Activated CD8-positive, alpha-beta memory T cell treated with anti-CD3 and anti-CD28 coated beads, Interleukin-2, amount 50 U/mL, for 48 hours (primary cell): ENCODE measurements at places on chromosomes 4 and X.

DNA sequence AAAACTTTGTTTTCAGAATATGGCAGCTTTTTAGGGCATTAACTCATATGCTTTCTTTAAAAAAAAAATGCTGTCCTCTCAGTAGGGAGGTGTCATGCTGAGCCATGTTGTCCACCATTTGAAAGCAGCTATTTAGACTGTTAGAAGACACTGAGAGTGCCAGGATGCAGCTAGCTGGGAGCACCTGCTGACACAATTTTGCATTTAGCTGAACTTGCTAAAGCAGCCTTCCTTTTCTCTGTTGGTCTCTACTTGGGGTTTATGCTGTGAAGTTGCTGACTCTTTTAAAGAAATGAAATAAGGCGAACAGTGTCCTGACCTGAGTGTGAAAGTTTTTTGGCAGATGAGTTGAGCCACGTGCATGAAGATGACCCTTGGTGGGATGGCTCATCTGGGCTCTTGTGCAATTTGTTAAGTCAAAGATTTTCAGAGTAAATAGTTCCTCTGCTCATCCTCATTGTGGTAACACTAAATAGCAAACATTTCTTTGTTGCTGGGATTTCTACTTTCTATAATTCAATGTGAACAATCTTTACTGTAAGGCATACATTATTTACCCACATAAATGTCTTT lies 64.5 kb downstream of the CDS1 start:
- no peak for DNase-seq

- DNase-seq = no peak
These were observed 124.1 kb upstream of the LIMCH1 start for GRCh38 chr4:41413670-41414411.

DNA sequence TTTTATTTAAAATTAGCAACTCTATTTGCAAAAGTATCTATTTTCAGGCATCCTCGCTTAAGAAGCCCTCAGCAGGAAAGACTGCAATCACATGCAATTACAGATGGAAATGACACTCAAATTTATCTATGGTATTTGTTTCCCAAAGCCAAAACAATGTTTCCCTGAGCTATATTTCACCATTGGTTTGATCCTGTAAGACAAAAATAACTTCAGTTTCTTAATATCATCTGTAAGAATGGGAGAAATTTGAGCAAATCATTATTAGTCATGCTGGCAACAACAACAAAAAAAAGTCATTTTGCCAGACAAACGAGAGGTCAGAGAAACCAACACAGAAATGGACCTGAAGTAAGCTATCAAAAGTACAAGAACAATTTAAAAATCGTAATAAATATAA lies 204.1 kb downstream of the NR3C2 start:
- no peak for DNase-seq

GRCh38 chrX:115018944-115019343 lies 1.5 kb upstream of the IL13RA2 start:
- no peak for DNase-seq

- DNase-seq = no peak
These were observed 210.2 kb downstream of the ANTXR2 start for GRCh38 chr4:79862821-79863220.

GRCh38 chr4:175378372-175378771 lies 433.7 kb downstream of the GPM6A start:
- no peak for DNase-seq

GRCh38 chr4:17476853-17477252 lies 35.0 kb downstream of the QDPR start:
- no peak for DNase-seq

DNA sequence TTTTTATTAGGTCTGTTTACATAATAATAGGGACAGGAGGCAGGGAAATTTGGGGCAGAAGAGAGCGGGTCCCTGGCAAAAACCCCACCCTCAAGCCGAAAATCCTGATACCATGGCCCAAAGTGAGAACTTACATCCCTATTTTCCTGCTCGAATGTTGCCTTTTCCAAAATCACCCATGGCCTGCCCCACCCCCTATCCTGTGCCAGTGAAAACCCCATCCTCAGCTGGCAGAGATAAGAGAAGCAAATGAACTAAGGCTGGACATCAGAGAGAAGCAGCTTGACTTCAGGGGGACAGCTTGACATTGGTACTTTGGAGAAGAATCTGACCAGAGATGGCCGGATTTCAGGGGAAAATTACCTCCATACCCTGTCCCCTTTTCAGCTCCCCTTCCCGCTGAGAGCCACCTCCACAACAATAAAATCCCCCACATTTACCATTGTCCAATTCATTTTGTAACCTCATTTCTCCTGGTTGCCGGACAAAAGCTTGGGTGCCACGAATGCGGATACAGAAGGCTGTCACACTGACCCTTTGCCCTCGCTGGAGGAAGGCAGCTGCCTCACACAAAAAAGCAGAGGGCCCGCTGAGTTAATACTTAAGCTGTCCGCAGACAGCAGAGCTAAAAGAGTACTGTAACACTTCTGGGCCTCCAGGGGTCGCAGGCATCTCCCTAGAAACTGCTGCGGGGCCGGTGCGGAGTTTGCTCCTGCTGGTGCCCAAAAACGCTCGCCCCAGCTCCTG lies 196.2 kb downstream of the SNCA start:
- DNase-seq = no peak

DNA sequence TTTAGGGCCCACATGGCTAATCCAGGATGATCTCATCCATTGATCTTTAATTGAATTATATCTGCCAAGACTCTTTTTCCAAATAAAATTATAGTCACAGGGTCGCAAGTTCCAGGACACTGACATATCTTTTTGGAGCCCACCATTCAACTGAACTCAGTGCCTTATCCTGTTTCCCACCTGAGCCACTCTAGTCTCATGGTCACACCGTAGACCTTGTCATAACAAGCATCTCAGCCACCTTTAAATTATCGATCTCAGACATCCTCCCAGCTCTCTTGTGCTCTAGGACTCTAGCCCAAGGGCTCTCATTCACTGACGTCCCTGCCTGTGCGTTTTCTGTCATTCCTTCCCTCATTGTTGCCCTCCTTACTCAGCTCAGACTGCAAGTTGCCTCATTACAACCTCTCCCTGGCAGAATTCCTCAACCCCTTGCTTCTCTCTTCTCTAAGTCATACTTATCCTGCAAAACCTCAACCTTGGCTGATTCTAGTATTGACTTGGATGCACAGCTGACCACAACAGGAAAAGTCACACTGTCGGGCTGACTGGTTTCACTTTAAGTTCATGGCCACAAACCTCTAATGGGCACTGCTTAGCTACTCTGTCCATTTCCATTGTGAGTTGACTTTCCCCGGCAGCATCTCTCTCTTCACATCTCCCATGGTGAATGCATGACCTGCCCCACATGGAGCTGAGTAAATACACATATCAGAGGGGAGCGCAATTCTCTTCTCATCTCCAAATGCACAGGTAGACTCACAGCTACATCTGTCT lies 91.0 kb upstream of the TRIM2 start:
- DNase-seq = peak; percentile 60

GRCh38 chrX:71556036-71556435 lies 22.2 kb upstream of the GCNA start:
- no peak for DNase-seq

- DNase-seq = no peak
These were observed 104.5 kb downstream of the AMELX start for GRCh38 chrX:11397680-11398079.

DNA sequence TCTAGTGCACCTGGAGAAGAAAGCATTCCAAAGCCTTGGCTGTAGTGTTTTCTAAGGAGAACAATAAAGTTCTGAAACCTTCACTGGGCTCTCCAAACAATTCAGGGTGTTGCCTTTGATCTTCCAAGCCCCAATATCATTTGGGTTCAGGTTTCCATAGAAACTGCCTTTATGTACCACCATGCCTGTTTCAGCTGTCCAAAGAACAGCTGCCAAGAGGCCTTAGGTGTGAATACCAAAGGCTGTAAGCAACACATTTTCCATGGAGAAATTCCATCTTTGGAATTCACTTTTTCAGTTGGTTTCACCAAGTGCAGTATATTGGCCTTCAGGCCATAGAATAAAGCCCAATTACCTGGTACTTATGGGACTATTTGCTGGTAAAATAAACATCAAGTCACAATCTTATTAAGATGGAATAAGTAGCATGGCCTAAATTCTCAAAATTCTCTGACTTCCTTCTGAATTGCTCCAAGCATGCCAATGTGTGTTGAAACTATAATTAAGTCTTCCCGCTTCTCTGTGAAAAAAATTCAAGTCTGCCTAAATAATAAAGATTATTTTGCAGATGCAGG lies 61.9 kb downstream of the COX18 start:
- DNase-seq = no peak

GRCh38 chr4:88257726-88258125 lies 26.6 kb downstream of the PPM1K start:
- no peak for DNase-seq

- DNase-seq = no peak
These were observed 106.3 kb downstream of the ZAR1 start for GRCh38 chr4:48596336-48596735.

GRCh38 chr4:147334478-147334877 lies 146.4 kb upstream of the EDNRA start:
- no peak for DNase-seq

- DNase-seq = no peak
These were observed 139.8 kb downstream of the PALLD start for GRCh38 chr4:168636506-168637196.

DNA sequence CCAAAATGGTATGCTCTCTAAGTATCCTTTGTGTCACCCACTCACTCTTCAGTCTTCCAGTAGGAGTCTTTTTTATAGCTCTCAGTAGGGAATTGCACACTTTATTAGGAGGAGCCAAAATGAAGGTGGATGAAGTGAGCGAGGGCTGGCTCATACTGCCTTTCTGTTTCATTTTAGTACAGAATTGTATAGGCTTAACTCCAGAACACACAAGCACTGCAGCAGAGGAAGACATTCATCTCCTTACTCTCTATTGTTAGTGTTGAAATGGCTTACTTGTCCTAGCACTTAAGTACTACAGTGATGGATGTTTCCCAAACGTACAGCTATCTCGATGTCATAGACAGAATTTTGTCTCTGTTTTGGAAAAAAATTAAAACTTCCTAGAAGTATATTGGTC lies 327.3 kb upstream of the ATOH1 start:
- no peak for DNase-seq

- DNase-seq = no peak
These were observed 130.9 kb downstream of the TTC29 start for GRCh38 chr4:146814750-146815149.

GRCh38 chr4:85548841-85549240 lies 73.9 kb downstream of the ARHGAP24 start:
- no peak for DNase-seq

DNA sequence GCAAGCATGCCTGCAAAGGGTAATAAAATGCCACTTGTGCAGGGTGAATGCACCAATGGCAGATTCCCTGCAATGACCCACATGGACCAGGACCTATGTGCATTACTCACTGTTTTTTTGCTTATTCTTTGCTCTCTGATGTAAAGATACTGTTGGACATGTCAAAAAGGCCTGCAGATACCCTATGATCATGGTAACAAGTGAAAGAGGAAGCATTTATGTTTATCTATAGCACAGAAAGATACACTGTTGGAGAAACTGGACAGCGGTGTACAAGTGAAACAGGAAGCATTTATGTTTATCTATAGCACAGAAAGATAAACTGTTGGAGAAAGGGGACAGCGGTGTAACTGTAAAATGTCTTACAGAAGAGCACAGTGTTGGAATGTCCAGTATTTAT lies 127.5 kb downstream of the PAPSS1 start:
- DNase-seq = no peak

GRCh38 chr4:154364066-154364845 lies 127.3 kb downstream of the DCHS2 start:
- no peak for DNase-seq

GRCh38 chrX:85024044-85024443 lies 20.4 kb downstream of the APOOL start:
- no peak for DNase-seq

- DNase-seq = no peak
These were observed 258.6 kb downstream of the MID1IP1 start for GRCh38 chrX:39059866-39060265.

DNA sequence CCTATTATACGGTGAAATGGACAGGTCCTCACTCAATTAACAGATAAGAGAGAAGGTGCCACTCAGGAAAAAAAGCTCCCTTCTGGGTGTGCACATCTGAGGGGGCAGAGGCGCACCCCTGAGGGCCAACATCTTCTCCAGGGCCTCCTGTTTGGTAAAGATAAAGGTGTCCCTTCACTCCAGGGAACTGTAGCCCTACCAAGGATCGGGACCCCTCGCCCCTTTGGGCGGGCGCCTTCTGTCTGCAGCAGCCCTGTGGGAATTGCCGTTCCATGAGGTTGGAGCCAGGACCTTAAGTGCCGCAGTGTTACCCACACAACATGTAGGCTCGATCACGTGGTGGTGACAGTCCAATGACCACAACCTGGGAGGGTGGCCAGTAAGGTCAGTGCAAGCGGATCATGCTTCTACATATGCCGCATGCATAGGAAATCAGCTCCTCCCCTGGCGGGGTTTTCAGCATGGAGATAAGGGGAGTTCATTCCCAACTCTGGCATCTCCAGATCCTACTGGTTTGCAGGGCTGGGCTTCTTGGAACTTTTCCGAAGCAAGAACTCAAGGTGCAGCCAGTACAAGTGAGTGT lies 253.3 kb downstream of the EVC2 start:
- no peak for DNase-seq

GRCh38 chr4:26916195-26916594 lies 55.6 kb downstream of the STIM2 start:
- DNase-seq = no peak

GRCh38 chr4:176735300-176735699 lies 57.4 kb downstream of the VEGFC start:
- no peak for DNase-seq

DNA sequence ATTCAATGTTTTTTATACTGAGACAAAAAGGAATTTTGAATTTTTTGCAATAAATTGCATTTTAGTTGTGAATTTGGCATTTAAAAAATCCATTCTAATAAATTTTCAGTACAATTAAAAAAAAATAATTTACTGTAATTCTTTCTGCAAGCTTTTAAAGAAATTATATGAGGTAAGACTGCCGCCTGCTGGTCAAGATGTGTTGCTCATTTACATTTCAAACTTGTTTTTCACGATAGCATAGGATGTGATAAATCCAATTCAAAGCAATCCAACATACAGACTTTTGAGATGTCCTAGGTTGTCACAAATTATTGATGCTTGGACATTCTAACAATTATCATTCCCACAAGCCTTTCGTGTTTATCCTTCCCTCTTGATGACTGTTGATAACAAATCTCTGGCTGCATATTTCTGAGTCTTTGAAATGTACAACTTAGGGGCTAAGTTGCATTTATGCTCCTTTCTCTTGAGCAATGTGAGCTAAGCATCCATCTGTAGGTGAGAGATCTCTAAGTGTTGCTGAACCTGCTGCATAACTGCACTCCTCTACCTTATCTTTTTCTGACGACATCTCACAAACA lies 21.7 kb upstream of the MFAP3L start:
- DNase-seq = peak; percentile 60
